CD8-positive, alpha-beta memory T cell (primary cell): ENCODE measurements at places on chromosomes 2 and 18. TPM values are rescaled to one million over a fixed set of nuclear protein-coding genes. Genes with fewer than 3 reads are reported as not detected.

- DNase-seq, result no peak
Measured at GRCh38 chr2:148670773-148671172, 26.2 kb downstream of the EPC2 start.

GRCh38 chr2:222421626-222422025 lies 2.7 kb upstream of the SGPP2 start:
- no peak for DNase-seq

Gene EPB41L3
- not detected for polyA plus RNA-seq

Gene ZSWIM2
- polyA plus RNA-seq, result not detected

Gene HOXD8
- polyA plus RNA-seq, result not detected

Gene POTEC
- not detected for polyA plus RNA-seq

Gene HSBP1L1
- 17.2 TPM for polyA plus RNA-seq
